ENCODE measurements at places on chromosomes 7 and 10.

DNA sequence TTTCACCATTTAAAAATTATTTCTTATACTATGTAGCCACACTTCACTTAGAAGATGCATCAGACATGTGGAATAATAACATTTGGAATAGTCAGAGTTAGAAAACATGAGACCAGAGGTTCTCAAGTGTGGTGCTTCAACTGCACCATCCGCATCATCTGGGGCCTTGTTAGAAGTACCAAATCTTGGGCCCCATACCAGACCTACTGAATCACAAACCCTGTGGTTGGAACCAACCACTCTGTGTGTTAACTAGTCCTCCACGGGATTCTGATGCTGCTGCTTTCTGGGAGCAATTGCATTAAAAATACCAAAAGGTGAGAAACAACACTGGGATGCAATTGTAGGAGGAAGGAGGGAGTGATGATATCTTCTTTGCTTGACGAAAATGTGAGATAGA lies 125.2 kb downstream of the GNAT3 start:
- peak; percentile 67 for DNase-seq

DNA sequence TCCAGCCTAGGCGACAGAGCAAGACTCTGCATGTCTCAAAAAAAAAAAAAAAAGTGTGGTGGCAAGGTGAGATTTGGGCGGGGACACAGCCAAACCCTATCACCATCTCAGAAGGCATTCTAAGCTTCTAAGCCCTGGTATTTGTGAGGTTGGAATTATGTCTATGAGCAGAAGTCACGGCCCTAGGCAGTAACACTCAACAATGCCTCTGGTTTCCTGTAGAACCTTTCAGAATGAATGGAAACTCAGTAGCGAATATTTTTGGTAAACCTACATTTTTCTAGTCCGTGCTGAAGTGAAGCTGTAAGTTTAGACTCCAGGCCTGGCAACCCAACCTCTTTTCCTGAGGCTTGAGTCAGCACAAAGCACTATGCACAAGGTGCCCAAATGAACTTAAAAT lies 88.3 kb downstream of the FAM107B start:
- no peak for DNase-seq

DNA sequence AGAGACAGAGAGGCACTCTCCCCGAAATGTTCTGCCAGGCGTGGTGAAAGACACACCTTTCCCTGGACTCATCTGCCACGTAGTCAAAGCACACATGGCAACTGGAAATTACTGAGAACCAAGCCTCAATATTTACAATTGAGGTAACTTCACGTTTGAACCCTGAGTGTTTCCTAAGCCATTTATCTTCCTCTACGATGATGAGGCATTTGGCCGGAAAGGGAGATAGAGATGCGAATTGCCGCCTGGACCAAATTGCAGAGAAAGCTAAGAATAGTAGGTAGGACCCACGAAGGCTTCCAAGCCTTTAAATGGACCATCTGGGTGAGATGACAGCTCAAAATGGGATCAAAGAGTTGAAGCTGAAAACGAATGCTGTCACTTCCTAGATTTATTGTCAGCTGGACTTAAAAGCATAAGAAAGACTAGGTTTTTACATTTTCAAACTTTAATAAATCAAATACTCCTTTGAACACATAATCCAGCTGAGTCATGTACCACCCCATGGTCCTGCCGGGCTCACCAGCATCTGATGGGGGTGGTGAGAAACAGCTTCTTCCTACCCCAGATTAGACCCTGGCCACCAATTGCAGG lies 135.6 kb upstream of the LYZL2 start:
- no peak for DNase-seq

GRCh38 chr7:148623586-148624282 lies 33.2 kb downstream of the C7orf33 start:
- no peak for DNase-seq

DNA sequence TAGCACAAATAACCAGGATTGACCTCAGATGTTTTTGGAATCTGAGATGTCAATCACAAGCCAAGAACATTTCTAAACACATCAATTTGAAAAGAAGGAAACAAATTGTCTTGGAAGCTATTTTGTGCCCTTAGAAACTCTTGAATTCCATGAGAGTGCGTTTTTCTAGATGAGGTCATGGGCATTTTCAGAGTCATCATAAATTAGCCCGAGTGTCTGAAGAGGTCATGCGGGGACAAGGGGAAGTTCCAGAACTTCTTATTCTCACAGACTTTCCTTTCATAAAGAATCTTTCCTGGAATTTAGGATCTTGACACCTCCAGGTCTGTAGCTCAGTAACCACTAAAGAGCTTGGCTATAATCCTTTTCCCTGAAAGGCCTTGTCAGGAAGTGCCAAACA lies 28.2 kb downstream of the IL2RA start:
- DNase-seq: no peak

GRCh38 chr7:35623381-35623780 lies 71.6 kb downstream of the HERPUD2 start:
- peak; percentile 92 for DNase-seq

- no peak for DNase-seq
Observed at GRCh38 chr10:123146013-123146893, 1.7 kb upstream of the HMX2 start.

GRCh38 chr7:84879570-84880325 lies 307.1 kb downstream of the SEMA3D start:
- no peak for DNase-seq

- peak; percentile 61 for DNase-seq
Observed at GRCh38 chr7:16657656-16658279, 11.8 kb downstream of the BZW2 start.

GRCh38 chr10:103276896-103277712 lies at the start of gene INA:
Gene INA, plus strand, starts transcription at chr10:103277138. Its CDS starts 74 bp downstream, at chr10:103277212.
- peak; percentile 87 for DNase-seq
